GM12891 (cell line): ENCODE measurements at places on chromosomes 12 and 14.
A peak's percentile ranks its signal among the peaks of the same experiment; 100 is the strongest.

- DNase-seq = no peak
Observed at GRCh38 chr14:104787736-104788135, 7.8 kb downstream of the AKT1 start.

GRCh38 chr12:70664465-70664881 is 27.2 kb upstream of the PTPRB start:
- no peak for DNase-seq

- no peak for DNase-seq
Observed at GRCh38 chr12:89418228-89418910, 66.1 kb upstream of the DUSP6 start.

GRCh38 chr14:80644826-80645225 is 296.7 kb downstream of the CEP128 start:
- no peak for DNase-seq

DNA sequence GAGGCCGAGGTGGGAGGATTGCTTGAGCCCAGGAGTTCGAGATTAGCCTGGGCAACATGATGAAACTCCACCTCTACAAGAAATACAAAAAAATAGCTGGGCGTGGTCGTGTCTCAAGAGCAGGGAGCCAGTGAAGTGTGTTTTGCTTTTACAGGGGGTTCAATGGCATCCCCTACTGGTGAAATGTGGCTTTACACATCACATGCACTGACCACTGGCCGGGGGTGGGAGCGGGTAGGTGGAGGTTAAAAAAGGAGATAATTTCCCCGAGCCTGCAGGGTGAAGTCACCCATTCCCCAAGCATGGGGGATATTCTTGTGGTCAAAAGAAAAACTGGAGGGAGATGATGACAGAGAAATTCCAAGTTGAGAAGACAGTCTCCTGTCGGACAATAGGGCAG is 63.6 kb upstream of the PWP1 start:
- no peak for DNase-seq

DNA sequence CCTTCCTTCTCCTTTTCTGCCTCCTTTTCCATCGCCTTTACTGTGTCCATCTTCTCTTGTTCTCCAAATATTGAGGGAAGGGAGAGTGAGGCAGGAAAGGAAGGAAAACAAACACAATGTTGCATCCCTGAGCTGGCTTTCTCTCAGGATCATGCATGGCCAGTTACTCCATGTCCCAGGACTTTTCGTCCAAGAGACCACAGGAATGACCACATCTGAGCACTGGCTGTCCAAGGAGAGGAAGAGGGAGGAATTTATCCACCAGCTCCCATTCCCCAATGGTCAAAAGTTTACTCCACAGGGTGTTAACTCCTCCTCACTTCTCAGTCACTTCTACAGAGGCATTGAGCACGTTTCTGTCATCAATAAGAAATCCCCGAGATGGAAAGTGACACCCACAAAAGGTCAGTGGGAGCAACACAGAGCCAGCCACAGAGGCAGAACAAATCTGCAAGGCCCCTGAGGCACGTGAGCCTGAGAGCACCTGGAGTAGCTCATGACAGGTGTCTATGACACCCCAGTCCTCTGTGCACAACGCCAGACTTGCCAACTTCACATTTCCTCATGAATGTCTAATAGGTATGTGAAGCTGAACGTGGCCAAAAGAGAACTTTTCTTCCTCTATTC is 177.3 kb upstream of the NUDT4 start:
- DNase-seq = no peak

DNA sequence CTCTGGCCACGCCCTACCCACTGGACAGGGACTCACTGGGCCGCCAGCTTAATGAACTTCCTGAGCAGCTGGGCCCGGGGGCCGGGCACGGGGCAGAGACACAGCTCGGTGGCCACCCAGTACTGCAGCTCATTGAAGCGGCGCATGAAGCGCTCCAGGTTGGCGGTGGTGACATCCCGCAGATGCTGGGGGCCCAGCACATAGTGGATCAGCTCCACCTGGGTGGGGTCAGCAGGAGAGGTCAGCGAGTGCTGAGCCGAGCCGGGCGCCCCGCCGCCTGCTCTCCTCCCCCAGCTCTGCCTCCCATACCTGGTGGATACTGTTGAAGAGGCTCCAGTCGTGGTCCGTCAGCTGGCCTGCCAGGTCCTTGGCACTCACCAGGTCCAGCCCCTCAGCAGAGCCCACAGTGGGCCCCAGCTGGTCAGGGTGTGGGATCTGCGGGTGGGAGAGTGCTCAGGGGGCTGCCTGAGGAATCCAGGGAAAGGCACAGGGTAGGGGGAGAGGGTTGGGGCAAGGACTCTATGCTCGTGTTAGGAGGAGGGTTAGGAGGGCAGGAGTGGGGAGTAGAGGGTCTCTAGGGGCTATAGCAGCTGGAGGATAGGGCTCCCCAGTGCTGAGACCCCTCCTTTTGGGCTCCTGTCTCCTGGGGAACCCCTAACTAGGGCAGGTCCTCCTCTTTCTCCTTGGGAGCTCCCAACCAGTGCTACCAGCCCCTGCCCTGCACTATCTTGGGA is 15.5 kb upstream of the ENDOU start:
- no peak for DNase-seq

GRCh38 chr12:13000616-13000924 is 505 bp upstream of the HEBP1 start:
- peak; percentile 43 for DNase-seq

- DNase-seq = no peak
Observed at GRCh38 chr12:31663576-31663975, 4.1 kb downstream of the ETFBKMT start.

DNA sequence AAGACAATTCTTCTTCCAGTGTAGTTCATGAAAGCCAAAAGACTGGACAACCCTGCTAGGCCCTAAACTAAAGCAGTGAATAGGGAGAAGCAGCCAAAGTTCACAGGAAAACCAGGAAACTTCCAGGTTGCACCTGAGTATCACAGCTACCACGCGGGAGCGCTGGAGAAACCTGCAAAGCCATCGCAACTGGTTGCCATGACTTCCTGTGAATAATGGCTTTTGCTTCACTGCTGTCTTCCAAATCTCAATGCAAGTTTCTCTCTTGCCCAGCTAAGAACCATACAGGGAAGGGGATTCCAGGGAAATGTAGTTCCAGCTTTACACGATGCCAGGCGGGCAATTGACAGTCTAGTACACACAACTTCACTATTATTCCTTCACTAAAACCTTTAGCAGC is 114.1 kb downstream of the GXYLT1 start:
- no peak for DNase-seq

DNA sequence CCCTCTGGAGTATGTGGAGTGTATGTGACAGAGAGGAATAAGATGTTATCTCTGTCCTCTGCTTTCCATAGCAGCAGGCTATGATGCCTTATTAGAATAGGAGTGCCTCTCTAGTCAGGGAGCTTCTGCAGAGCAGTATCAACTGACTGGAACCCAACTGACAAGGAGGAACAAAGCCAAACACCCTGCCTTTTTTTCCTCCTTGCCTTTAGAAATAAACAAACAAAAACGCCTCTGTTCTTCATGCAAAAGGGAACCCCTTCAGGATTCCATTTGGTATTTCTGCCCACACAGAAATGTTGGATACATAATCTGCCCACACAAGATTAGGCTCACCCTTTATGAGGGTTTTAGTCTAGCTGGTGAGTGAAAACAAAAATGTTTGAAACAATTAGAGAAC is 50.3 kb downstream of the VRK1 start:
- DNase-seq = no peak

DNA sequence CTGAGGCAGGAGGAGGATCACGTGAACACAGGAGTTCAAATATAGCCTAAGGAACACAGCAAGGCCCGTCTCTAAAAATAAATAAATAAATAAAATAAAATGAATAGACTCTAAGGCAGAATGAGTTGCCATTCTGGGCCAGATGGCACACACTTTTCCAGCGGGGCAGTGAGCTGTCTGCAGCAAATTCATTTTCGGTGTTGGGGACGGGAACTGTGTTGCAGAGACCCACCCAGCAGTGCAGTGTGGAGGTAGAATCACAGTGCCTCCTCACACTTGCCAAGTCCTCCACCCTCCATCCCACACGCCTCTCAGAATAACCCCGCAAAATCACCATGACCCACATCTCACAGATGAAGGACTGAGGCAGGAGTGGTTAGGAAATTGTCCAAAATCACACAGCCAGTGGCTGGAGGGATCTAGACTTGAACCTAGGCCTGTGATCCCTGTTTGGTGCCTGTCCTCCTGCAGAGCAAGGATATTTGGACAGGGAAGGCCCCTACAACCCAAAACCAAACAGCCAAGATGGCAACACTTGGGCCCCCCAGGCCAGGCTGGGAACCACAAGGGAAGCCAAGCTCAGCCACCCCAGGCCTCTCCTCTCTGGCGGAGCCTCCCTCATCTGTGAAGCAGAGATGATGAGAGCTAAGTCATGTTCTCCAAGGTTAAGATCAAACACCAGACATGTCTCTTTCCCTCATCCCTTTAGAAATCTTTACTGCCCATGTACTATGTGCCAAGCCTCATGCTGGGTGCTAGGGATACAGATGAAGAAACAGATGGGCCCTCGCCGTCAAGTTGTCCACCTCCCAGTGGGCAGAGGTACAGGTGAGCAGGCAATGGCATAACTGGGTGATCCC is 152.7 kb downstream of the DPF3 start:
- no peak for DNase-seq

DNA sequence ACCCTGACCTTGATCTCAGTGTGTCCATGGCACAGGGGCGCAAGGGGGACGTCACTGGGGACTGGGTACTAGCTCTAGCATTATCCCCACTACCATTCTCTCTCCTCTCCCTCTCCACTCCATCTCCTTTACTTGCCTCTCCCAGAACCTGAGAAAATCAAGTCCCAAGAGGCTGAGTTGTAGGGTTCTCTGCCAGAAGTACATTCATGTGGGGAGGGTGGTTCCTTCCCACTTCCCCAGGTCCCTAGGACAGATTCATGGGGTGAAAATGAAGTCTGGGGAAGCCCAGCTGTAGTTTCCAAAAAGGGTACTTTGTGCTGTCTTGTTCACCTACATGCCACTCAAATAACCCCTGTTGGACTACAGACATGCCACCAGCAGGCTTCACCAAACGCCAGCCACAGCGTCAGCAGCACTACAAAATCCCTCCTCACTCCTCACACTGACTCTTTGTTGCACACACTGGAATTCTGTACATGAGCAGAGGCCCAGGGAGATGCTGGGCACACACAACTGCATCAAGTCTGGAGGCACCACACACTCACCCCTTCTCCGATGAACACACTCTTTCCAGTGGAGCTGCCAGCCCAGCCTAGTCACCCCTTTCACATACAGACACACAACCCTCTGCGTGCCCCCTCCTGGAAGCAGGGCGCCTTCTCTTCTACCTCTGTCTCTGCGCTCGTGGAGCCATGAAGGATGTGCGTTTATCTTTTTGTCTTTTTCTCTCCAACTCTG is 6.9 kb downstream of the RARG start:
- DNase-seq = no peak

DNA sequence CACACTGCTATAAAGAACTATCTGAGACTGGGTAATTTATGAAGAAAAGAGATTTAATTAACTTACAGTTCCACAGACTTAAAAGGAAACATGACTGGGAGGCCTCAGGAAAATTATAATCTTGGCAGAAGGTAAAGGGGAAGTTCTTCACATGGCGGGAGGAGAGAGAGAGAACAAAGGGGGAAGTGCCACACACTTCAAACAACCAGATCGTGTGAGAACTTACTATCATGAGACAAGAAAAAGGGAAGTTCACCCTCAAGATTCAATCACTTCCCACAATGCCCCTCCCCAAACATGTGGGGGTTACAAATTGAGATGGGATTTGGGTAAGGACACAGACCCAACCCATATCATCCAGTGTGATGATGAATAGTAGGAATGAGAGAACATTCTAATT is 366.5 kb downstream of the LRFN5 start:
- no peak for DNase-seq
